ENCODE measurements at places on chromosomes 4 and X. TPM values are rescaled to one million over a fixed set of nuclear protein-coding genes. Genes with fewer than 3 reads are reported as not detected.

F8A1 gene
- total RNA-seq = 7.9 TPM

PPARGC1A gene
- total RNA-seq = not detected

PRR32 gene
- not detected for total RNA-seq

SRPX2 gene
- not detected for total RNA-seq

LONRF3 gene
- total RNA-seq = 1.7 TPM

FGFR3 gene
- 0.11 TPM for total RNA-seq

NDP gene
- not detected for total RNA-seq

PDCL2 gene
- total RNA-seq = not detected

MPC1L gene
- total RNA-seq = not detected

DNA sequence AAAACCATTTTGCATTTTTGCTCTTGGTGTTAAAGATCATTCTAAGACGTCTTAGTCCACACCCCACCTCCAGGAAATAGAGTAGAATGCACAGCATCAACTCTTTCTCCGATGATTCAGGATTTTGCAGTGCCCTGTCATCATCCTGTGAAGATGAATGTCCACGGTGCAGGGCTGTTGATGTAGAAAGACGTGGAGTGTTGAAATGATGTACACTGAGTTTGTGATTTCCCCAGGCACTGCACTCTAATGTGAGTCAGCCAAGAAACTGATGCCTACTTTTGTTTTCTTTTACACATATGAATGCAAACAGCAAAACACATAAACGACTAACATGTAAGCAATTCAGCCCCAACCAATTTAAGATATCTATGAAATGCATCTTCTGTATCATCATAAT is 10.5 kb downstream of the LGI2 start:
- DNase-seq = no peak

GRCh38 chrX:134026565-134027311 is 41.3 kb upstream of the GPC3 start:
- peak; percentile 57 for DNase-seq

DNA sequence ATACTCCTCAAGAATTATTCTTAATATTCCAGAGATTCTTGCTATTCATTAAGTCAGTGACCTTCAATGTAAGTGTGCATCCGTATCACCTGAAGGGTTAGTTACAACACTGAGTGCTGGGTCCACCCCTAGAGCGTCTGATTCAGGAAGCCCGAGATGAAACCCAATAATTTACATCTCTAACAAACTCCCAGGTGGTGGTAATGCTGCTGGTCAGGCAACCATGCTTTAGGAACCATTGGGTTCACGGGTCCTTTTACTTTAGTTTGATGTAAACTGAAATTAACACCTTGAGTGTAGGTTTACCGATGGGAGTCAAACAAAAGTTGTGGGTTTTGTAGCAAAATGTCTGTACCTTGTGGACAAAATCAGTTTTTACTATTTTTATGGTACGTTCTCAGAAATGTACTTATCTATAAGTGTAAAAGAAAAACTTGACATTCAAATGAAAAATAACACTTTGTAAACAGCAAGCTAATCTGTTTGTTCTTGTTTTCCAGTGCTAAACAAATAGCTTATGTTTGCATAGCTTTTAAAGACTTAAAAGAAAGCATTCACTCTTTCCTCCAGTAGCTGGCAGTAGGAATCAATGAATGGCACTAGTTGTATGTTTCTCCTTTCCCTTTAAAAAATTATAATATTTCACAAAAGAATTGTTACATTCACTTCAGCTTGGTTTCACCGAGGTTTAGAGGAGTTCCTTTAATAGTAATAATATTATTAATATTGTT is 32.7 kb downstream of the ACE2 start:
- no peak for DNase-seq

DNA sequence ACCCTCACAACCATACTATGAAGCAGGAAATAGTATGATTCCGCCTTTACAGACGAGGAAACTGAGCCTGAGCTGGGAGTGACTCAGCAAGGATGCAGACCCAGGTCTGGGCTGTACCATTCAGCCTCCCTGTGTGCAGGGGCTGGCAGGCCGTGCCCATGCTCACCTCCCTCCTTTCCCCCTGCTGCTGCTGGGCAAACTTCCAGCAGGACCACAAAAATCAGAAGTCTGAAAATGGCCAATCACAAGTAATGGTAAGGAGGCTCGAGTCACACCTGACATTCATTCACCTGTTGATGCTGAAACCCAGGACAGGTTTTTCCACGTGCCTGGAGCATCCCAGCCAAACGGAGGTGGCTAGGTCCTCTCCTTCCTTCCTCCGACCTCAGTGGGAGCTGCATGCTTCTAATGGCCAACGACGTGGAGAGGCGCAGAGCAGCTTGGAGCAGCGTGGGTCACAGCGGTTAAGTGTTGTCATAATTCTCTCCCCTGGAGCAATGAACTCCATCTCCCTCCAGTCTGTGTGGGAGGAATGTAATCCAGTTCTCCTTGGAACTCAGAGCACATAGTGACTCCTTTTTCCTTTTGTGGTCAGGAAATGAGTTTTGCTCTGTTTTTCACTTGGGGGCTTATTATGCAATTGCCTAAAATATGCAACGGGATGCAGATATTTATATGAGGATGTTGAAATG is 371.7 kb downstream of the BCOR start:
- DNase-seq = no peak

DNA sequence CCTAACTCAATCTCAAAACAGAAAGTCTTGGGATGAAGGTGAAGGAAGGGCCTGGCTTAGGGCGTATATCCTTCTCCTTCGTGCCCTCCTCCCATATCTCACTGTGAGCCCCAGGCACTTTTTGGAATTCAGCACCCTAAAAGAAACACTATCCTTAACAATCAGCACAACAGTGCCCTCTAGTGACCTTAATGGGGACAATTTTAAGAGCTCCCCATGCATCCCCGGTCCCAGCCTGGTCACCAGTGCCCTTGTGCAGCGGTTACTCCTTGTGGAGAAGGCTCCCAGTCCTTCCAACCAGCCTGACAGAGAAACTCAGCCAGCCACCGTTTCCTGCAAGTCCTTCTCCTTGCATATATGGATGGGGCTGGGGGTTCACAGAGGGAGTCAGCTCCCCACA is 4.2 kb downstream of the PAK3 start:
- peak; percentile 25 for DNase-seq

- no peak for DNase-seq
Observed at GRCh38 chr4:186148336-186148975, 42.9 kb upstream of the CYP4V2 start.

- no peak for DNase-seq
Observed at GRCh38 chr4:48841045-48841827, 10.3 kb downstream of the OCIAD1 start.

DNA sequence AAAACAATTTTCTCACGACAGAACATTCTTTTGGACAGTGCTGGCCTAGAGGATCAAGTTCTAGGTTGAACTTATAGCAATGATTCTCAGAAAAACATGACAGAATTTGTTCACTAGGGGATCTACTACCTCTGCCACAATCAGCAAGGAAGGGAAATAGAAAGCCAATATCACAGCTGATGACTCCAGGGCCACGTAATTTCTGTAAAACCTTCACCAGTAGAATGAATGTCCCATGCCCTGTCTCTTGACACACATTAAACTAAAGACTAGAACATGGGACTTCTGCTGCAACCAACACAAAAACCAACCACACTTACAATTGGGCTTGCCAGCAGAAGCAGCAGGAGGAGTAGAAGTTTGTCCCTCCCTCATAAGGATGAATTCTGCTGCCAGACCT is 86.0 kb upstream of the NPFFR2 start:
- no peak for DNase-seq

DNA sequence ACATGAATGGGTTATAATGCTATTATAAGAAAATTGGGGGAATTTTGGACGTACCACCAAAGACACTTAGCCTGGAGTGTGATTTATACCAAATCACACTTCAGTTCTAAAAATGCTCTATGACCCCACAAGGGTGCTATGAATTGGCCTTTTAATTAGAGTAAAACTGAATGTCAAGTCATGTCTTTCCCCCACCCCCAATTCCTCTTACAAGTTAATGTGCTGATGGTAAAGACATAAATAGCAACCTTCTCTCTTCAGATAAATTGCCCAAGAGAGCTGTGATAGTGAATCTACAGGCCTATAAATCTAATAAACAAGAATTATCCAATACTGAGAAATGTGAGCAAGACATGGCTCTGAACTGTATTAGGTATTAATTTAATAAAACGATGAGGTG is 78.8 kb downstream of the RNF150 start:
- no peak for DNase-seq

GRCh38 chr4:153448003-153448731 is 18.0 kb upstream of the TMEM131L start:
- no peak for DNase-seq

GRCh38 chr4:163609019-163609418 is 114.5 kb downstream of the TMA16 start:
- DNase-seq = no peak

- peak; percentile 42 for DNase-seq
Observed at GRCh38 chr4:107896158-107896645, 35.1 kb upstream of the CYP2U1 start.

DNA sequence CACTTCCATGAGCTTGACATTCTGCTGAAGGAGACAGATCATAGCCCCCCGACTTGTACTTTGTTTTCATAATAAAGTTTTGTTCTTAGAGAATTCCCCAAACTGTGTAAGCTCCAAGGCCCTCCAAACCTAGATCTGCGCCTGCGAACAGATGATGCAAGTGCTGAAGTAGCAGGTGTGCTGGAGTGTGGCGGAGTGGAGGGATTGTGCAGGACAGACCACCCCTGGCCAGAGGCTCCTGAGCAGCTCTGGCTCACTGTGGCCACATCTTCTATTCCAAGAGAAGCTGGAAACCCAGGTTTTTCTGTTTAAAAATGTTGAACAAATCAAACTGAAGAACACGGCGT is 46.4 kb downstream of the TBC1D14 start:
- DNase-seq = no peak

DNA sequence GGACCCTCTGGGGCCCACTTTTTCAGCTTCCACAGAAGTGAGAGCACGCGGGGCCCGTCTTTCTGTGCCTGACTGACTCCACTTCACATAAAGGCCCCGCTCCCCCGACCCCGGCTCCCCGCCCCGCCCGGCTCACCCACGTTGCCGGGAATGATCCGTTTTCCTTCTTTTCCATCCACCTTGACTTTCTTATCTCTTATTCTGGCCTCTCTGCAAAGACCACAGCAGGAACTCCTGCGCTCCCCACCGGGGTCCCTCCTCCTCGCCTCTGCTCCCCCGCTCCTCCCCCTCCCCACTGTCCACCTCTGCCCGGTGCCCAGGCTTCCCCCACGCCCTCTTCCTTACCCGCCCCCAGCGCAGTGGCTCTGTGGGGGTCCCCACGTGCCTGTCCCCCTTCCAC is 54.2 kb upstream of the CLDN24 start:
- DNase-seq = no peak

GRCh38 chr4:74335341-74336021 is 27.2 kb downstream of the EPGN start:
- DNase-seq = no peak

- peak; percentile 97 for DNase-seq
Observed at GRCh38 chr4:127880763-127881562, at the start of gene PLK4. Gene PLK4 (plus strand): TSS chr4:127880893. CDS start chr4:127881135, 242 bp downstream.

DNA sequence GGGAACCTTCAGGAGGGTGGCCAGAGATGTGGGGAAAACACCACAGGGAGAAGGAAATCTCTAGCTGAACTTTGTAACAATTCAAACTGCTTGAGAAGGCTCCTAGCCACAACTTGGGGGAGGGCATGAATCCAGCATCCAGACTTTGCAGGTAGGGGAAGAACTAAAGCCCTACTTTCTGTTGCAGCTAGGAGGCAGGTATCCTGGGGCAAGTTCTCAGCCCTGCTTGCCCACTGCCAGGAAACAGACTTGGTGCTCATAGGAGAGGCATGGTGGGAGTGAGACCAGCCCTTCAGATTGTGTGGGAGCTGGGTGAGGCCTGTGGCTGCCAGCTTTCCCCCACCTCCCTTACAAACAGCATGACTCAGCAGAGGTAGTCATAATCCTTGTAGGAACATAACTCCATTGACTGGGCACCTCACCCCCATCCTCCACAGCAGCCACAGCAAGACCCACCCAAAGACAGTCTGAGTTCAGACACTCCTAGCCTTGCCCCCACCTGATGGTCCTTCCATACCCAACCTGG is 209.5 kb upstream of the CPEB2 start:
- DNase-seq = no peak

DNA sequence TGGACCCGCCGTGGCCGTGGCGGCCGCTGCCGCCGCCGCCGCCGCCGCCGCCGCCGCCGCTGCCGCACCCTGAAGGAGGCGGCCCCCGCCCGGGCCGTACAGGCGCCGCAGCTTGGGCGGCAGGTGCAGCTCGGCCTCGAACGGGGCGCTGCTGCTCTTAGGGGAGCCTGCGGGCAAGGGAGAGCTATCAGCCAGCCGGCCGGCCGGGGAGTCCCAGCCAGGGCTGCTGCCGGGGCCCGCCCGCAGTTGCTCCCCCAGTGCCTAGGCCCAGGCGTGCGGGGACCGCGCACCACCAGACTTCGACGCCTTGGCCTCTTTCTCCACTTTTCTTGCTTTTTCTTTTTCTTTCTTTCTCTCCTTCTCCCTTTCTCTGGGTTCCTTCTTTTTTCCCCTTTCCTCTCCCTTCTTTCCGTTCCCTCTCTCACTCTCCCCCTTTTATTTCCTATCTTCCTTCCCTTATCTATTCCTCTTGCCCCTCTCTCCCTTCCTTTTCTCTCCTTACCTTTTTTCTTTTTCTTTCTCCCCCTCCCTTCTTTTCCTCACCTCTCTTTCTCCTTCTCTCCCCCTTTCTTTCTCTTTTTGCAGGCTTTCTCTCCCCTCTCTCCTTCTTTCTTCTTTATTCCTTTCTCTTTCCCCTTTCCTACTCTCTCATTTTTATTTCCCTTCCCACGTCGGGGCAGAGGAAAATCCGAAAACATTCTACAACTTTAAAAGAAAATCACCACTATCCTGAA is 2.0 kb downstream of the ARX start:
- DNase-seq = peak; percentile 35

Measured in activated CD4-positive, alpha-beta T cell treated with anti-CD3 and anti-CD28 coated beads for 36 hours (primary cell).